Central memory CD4-positive, alpha-beta T cell (primary cell): ENCODE measurements at places on chromosomes 12 and 14.

GRCh38 chr14:46653031-46653755, 1.6 kb upstream of the RPL10L start:
- DNase-seq = no peak

- no peak for DNase-seq
Observed at GRCh38 chr12:108570743-108571608, 8.6 kb downstream of the ISCU start.

DNA sequence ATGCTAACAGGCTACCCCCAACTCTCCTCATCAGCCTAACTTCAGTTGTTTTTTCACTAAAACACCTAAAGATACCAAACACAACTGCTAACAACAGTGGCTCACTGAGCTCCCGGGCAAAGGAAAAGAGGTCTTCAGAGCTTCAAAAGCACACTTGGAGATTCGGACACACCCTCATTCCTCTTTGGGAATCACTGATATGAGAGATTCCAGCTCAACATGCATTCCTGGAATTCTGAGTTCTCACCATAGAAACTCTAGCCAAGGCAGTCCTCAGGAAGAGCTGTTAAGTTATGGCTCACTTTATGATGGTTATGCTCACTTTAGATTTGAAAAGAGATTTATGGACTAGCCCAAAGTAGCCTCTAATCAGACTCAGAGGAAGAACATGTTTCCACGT, 40.1 kb downstream of the STXBP6 start:
- no peak for DNase-seq

DNA sequence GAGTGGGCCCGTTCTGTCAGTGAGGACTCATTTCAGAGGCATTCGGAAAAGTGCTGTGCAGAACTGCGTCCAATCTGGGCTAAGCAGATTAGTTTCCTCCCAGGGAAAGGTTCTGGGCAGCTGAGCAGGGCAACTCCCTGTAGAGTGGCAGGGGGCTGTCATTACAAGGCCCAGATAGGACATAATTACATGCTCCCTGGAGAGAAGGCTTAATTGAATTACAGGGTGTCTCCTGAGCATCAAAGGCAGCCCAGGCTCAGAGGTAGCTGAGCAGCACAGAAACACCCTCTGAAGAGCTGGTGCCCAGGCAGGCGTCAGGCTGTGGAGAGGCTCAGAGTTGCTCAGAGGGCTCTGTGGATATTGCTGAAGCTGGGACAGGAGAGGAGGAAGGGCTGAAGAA, 36.0 kb downstream of the SLC8A3 start:
- DNase-seq = no peak

- DNase-seq = no peak
Observed at GRCh38 chr12:42660117-42660516, 70.6 kb upstream of the PRICKLE1 start.

DNA sequence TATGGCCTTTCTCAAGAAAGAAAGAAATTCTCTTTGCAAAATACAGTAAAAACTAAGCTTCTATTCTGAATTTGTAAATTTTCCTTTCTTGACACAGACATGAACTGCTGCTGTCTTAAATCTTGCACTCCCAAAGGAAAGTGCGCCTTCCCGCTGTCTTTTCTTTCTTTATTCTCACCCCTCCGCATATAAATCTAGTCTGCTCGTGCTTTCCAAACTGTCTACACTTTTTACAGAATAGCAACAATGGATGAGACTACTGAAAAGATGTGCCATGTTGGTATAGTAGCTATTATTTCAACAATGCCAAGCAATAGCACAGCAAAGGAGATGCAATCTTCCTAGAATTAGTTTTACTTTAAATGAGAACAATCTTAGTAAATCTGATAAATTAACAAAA, 328.8 kb upstream of the PDE3A start:
- no peak for DNase-seq

DNA sequence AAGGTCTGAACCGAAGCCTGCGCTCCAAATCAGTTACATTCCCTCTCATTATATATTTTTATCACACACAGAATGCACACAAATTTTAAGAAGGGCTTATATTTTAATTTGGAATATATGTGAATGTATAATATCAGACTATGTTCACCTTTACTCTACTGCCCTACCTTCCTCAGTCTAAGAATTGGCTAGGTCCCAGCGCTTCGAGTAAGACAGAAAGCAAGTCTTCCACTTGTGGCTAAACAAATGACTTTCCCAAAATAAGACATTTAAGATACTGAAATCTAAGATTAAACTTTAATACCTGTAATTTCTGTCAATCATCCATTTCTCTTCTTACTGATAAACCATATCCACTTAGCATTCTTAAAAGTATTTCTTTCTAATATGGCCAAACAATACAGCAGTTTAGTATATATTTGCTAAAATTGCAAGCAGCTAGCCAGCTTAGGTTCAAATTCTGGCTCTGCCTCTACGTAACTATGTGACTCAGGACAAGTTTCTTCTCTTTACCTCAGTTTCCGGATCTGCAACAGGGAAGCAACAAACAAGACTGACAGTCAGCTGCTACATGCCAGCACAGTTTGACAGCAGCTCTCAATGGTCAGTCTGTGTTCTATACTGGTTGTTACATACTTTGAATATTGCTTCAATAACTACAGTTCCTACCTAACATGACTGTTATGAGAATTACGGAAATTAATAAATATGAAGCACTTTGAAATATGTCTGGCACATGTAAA, 2.0 kb downstream of the INTS13 start:
- no peak for DNase-seq
